ENCODE measurements at places on chromosomes 7 and 10.

GRCh38 chr10:75660823-75661222 is 229.4 kb downstream of the LRMDA start:
- no peak for DNase-seq

DNA sequence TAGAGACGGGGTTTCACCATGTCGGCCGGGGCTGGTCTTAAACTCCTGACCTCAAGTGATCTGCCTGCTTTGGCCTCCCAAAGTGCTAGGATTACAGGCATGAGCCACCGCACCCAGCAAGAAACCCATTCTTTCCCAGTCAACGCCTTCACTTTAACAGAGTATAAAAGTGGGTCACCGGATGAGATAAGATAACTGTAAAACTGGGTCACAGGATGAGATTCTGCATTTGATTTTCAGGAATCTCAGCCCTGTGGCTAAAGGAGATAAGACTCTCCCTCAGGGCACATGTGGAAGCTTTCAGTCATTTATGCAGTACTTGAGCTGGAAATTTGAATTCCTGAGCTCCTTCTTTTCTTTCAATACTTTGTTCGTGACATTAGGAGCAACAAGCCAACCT is 70.8 kb downstream of the LRRC17 start:
- no peak for DNase-seq

DNA sequence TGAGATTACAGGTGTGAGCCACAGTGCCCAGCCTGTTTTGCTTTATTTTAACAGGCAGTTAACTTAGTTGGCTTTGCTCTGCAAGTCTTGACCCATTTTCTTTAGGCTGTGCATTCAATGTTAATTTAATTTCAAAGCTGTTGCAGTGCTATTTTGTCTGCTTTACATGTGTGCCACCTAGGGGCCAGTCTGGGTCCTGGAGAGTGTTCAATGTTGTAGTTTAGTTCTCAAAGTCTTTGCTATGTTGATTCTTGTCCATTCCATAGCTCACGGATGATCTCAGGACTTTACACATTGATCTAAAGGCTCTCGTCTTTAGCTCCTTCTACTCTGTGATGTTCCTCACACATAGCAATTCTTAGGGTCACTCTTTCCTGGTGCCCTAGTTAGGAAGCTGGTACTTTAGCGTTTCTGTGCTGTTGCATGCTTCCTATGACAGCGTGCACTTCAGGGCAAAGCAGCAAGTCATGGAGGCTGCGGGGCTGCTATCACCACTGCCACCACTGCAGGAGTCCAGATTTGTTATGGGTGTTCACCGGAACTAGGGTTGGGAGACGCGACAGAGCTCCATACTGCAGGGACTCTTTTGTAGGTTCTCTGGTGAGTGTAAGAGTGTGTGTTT is 16.4 kb upstream of the ABCA13 start:
- peak; percentile 12 for DNase-seq

DNA sequence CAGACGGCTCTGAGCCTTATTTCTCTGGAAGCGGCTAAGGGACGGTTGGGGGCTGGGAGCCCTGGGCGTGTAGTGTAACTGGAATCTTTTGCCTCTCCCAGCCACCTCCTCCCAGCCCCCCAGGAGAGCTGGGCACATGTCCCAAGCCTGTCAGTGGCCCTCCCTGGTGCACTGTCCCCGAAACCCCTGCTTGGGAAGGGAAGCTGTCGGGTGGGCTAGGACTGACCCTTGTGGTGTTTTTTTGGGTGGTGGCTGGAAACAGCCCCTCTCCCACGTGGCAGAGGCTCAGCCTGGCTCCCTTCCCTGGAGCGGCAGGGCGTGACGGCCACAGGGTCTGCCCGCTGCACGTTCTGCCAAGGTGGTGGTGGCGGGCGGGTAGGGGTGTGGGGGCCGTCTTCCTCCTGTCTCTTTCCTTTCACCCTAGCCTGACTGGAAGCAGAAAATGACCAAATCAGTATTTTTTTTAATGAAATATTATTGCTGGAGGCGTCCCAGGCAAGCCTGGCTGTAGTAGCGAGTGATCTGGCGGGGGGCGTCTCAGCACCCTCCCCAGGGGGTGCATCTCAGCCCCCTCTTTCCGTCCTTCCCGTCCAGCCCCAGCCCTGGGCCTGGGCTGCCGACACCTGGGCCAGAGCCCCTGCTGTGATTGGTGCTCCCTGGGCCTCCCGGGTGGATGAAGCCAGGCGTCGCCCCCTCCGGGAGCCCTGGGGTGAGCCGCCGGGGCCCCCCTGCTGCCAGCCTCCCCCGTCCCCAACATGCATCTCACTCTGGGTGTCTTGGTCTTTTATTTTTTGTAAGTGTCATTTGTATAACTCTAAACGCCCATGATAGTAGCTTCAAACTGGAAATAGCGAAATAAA is 175.5 kb downstream of the RNF216 start:
- DNase-seq, result no peak

GRCh38 chr7:94605031-94605430 is 50.9 kb downstream of the SGCE start:
- DNase-seq, result no peak

DNA sequence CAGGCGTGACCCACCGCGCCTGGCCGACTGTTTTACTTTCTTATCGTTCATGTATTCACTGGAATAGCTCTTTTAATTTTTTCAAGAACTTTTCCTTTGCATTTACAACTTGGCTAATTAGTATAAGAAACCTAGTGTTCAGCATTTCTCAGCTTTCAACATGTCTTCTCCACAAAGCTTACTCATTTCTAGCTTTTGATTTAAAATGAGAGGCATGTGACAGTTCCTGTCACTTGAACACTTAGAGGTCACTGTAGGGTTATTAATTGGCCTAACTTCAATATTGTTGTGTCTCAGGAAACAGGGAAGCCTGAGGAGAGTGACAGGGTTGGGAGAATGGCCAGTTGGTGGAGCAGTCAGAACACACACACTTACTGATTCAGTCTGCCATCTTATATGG is 125.1 kb upstream of the GPR22 start:
- no peak for DNase-seq

DNA sequence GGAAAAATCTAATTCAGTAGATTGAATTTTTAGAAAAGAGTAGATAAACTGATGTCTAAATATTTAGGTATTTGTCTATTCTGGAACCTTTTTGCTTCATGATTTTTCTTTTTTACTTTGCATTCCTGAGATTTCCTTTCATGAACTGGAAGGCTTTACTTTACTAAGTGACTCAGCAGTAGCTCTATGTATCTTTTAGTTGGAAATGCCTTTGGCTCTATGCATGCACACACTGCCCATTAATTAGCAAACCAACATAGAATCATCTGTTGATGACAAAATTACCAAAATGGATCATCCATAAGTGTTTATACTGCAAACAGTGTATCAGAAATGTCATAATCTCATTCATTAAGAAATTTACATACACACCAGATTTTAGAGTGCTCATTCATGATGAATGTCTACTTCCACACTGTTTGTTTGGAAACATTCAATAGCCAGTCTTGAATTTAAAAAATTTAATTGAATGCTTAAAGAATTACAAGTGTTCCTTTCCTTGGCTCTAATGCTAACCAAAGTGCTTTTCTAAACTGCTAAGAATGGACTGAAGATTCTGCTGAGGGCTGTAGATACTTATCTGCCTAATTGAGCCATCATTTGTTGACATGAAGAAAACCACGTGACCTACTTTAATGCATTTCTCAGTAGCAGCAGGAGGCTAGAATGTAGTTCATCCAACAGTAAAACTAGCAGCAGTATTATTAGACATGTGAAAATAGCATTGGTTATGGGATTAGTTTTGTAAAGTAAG is 282.0 kb downstream of the ADK start:
- DNase-seq, result no peak

DNA sequence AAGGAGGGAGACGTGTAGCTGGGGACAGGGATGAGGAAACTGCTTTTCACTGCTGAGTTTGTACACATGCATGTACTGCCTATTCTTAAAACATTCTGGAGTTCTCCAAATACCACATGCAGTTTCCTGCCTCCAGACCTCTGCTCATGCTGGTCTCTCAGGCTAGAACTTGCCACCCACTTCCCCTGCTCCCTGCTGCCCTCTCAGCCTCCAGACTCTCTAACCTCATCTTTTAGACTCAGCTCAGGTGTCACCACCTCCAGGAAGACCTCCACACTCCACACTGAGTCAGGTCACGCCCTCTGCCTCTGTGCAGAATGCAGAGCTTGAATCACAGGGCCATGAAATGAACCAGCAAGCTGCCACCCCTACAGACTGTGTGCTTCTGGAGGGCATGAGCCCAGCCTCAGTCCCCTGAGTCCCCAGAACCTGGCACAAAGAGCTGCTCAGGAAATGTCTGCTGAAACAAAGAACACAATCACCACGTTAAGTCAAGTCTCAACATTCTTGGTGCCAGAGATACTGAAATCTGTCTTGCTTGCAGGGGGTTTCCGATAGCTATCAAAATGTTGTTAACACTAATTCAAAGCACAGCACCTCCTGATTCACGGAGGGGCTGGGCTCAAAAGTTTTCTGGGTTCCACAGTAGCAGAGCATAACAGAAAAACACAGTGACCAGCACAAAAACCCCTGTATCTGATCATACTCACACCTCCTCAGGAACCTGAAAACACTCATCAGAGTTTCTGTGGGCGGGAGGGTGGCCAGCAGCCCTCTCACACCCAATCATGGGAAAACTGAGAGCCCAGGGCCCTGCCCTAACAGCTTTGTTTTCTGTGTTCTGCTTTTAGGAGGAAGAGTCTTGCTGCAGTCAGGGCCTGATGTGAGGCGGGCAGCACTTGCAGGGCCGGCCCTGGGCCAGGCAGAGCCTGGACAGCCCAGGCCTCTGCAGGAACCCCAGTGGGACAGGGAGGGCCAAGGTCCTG is 21.1 kb downstream of the FAM53B start:
- DNase-seq, result no peak

DNA sequence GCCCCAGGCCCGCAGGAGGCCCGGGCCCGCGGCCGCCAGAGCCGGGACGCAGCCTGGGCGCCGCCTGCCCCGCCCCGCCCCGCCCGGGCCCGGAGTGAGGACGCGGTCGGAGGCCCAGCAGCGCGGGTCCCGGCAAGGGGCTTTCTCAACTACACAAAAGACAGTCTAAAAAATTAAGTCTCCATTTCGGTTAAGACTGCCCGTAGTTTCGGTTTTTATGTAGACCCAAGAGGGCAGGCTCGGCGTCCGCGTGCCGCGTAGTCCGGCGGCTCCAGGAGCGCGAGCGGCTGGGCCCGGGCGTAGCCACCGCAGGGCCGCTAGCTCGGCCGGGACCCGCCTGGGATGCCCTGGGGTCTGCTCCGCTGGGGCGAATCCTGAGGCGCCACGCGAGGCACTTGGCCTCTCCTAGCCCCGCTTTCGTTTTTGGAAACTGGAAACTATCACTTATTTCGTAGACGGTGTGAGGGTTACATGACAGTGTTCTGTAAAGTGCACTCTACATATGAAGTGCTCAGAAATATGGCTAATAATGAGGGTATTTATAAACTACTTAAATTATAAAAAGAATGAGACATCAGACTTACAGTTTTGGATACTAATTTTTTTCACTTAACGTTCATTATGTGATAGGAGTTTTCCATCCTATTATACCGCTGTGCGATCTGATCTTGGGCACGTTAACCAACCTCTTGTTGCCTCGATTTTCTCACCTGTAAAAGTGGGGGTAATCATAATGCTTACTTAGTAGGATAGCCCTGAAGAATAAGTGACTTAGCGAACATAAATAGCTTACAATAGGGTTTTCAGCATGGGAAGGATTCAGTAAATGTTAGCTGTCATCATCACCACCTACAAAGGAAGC is 573 bp downstream of the BLVRA start:
- peak; percentile 34 for DNase-seq

DNA sequence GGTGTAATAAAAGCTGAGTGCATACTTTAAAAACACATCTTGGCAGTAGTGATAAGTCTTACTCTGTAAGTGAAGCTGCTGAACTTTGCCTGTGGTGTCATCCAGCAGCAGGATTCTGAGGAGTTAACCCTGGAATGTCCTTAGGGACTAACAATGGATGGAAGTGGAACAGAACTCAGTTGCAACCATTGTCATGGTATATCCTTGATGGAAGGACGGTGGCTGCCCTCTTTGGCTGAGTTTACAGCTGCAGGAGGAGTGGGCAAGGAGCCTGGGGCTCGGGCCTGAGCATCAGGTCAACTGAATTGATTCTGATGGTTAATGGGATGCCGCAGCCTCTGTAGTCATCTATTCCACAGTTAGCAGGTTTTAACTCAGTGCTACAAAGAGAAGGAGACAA is 56.2 kb downstream of the MRC1 start:
- DNase-seq, result no peak

- DNase-seq, result no peak
Observed at GRCh38 chr10:45238896-45239295, 76.5 kb downstream of the OR13A1 start.

DNA sequence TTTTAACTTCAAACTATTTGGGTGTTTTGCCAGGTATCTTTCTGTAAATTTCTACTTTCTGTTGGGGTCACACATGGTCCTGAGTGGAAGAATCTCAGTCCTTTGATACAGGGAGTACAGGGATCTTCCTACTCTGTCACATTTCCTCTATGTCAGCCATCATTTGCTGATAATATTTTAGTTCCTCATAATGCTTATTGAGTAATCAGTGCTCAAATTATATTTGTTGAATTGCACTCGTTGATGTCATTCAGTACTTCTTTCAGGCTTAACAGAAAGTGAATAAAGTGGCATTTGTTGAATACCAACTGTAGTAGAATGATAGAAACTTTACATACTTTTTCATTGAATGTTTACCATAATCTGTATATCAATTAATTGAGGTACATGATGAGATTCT is 31.9 kb downstream of the WDR11 start:
- no peak for DNase-seq

GRCh38 chr7:106424476-106425016 is 139.8 kb upstream of the NAMPT start:
- DNase-seq, result no peak

- no peak for DNase-seq
Observed at GRCh38 chr10:58322072-58322834, 12.6 kb upstream of the UBE2D1 start.

DNA sequence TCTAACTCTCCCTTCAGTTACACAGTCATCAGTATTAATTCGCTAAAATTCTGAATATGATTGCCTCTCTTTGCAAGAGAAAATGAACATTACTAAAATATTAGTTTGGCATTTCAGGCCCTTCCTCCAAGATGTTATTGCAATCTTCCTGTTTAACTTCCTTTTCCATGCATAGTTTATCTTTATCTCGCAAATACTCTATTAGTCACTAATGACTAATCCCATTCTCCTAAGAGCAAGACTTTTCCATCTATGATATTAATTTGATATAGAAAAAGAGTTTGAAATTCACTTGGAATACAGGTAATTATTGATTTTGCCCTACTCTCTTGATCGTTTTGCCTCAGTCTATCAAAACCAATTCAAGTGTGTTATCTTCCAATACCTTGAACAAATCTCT is 41.8 kb upstream of the SEMA3A start:
- DNase-seq, result no peak

All from T follicular helper cell (primary cell).